ENCODE measurements at places on chromosomes 1 and 21.

DNA sequence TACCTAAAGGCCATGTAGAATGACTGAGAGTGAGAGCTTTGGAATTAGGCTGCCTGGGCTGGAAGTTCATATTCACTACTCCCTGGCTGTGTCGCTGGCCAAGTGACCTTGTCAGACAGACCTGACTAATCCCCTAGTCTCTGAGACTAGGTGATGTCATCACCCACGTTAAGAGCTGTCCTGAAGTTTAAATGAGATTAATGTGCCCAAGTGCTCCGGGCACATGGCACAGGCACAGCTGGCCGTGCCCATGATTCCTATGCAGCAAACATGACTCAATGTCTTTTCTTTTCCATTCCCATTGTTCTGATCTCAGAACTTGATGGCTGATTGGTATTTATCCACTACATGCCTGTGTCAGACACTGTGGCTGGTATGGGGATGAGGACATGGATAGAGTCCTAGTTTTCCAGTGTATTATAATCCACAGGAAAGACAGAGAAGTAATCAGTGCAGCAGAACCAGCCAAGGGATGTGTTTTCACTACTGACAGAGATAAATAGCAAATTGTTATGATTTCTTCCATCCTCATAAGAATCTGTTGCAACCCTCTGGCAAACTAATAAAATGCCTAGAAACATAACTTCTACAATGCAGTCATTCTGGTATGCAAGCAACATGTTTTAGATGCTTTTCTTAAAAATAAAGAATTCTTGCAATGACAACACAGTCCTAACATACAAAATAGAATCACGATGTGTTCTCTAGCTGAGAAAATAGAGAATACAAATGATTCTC is 180.9 kb downstream of the PCP4 start:
- DNase-seq = no peak

DNA sequence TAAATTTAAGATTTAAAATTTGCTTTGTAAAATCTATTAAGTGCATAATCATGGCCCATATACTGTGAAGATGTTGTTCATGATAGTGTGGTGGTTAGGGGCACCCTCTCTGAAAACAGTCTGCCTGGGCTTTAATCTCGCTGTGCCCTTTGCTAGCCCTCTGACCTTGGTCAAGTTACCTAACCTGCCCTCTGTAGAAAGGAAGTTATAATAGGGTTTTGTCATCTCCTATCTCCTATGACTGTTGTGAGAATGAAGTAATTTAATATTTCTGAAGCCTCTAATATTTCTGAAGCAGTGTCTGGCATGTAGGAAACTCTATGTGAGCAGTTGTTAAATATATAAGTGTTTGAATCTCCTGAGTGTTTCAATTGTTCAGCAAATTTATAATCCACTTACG is 116.6 kb upstream of the IVNS1ABP start:
- DNase-seq = no peak

- DNase-seq = no peak
Observed at GRCh38 chr1:1760345-1760650, 18.0 kb downstream of the NADK start.

DNA sequence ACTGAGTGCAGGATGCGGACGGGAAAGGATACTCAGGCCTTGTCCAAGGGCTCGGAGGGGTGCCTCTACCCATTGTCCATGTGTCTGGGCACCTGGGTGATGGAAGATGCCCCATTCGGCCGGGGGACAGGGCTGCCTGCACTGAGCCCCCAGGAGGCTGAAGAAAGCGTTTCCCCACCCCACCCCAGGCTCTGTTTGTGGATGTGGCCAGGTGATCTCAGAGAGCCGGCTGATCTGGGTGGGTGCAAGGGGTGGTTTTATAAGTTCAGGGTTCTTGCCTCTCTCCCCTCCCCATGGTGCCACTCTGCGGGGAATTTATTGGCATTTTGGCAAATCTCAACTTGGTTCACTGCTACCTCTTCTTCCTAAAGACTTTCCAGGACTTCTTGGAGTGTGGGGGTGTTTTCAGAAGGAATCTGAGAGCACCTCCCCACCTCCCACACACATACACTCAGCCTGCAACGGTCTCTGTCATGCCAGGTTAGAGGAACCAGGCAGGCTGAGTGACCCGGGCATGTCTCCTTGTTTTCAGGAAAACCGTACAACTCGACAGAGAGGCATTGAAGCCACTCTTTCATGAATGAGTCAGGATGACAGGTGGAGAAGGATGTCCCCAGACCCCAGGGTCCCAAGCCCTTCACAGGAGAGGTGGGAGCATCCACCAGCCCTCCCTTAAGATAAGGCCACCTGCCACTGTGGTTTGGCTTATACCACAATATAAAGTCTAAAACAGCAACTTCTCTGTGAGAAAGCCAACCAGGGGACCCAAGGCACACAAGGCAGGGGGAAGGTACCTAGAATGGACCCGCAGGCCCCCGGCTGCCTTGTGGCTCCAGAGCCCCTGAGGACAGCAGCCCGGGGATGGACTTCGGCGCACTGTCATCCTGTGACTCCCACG is 174.9 kb downstream of the ETS2 start:
- DNase-seq = no peak

DNA sequence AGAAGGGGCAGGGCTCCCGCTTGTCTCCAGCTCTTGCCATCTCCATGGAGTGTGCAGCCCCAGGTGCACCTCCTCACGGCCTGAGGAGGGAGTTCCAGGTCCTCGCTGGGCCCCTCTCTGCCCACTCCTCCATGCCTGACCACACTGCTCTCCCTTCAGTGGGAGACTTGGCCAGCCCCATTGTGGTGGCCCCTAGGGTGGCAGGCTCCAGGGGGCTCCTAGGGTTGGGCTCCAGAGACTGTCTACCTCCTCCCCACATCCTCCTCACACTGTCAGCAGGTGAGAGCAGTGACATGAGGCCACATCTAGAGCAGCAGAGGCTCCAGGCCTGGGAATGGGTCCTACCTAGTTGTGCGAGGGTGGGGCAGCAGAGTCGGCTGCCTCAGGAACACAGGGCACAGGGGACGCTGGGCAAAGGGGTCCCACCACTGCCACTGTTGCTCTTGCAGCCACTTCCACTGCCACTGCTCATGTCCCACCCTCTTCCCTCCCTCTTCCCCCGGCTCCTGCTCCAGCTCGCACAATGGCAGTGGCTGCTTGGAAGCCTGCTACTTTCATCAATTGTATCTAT is 514.8 kb downstream of the MRPL39 start:
- DNase-seq = no peak

DNA sequence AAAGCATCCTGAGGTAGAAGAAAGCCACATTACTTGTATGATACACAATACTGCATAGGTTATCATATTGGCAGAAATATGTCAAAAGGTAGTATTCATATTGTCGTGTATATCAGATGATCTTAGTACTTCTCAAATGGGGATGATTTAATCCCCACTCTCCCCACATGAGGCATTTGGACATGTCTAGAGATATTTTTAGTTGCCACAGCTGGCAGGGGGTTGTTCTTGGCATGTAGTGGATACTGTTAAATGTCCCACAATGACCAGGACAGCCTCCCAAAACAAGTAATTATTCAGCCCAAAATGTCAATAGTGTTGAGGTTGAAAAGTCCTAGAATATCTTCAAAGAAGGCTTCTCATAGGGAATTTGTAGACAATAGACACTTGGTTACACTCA is 162.8 kb downstream of the NEGR1 start:
- no peak for DNase-seq

DNA sequence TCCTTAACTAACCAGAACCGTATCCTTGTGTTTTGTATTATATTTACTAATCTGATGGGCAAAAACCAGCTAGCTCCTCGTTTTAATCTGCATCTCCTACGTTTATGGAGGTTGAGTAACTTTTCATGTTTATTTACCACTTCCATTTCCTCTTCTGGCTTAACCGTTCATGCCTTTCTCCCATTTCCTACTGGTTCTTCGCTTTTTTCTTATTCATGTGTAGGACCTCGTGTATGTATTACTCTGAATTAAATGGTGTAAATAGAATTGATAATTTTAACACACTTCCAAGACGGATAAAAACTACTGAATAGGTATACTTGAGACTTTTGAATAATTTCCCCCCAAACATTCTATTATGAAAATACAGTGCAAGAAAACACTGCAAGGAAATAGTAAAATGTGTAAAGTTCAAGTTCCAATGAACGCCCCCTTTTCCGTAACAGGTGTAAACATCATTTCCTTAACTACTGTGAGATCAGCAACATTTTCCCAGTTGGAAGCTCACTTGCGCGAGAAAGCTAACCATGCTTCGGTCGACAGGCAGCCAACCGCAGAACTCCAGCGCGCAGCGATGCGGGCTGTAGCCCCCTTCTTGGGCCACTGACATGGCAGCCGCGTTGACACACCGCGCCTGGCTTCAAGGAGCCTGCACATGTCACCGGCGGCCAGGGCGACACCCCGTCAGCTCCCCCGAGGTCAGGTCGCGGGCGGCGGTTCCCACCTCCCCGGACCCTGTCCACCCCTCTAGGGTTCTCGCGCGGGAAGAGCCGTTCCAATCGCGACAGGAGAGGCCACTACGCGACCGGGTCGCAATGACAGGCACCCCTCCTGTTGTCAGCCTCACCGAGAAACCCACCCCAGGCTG is 816 bp downstream of the EDEM3 start:
- no peak for DNase-seq

- DNase-seq = peak; percentile 98
Observed at GRCh38 chr1:243287652-243288051, 31.8 kb downstream of the SDCCAG8 start.

DNA sequence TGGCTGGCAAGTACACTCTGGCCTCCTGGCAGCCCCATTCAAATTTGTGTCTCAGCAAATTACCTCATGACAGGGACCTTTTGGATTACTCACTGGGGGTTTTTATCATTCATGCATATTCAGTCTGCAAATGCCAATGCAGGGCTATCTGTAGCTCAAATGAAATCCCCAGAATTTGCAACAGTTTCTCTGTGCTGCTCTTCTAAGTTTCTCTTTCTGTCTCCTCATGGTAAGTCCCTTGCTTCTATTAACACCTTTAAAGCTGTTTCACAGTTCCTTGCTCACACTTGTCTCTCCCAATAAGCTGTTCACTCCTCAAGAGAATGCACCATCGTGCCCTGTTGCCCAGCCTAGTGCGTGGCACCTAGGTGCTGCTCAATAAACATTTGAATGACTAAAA is 3.3 kb upstream of the FAM78B start:
- DNase-seq = no peak

DNA sequence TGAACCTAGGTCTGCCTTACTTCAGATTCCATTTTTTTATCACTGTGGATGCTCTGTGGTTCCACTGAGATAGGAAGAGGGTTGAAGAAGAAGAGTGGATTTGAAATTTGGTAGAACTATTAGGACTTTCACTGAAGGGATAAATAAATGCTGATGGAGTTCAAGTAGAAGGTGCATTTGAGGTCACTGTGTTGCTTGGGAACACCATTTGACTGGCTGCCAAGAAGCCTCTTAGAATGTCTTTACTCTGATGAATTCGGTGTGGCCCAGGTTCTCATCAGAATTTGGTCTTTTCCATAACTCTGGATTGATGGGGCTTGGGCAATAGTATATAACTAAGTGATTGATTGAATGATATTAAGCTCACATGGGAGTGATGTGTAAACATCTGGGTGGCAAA is 11.9 kb downstream of the XPR1 start:
- no peak for DNase-seq

DNA sequence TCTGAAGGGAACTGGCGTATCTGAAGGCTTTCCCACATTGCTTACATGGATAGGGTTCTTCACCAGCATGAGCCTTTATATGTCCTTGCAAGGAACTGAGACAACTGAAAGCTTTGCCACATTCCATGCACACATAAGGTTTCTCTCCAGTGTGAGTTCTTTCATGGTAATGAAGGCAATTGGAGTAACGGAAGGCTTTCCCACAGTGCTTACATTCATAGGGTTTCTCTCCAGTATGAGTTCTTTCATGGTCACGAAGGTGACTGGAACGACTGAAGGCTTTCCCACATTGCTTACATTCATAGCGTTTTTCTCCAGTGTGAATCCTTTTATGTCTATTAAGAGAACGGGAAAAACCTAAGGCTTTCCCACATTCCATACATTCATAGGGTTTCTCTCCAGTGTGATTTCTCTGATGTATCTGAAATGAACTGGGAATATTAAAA is 15.0 kb downstream of the ZNF124 start:
- DNase-seq = no peak

GRCh38 chr1:155077758-155078445 is 735 bp upstream of the EFNA3 start:
- no peak for DNase-seq

GRCh38 chr1:55720261-55720660 is 505.1 kb upstream of the USP24 start:
- no peak for DNase-seq

- DNase-seq = no peak
Observed at GRCh38 chr1:189315035-189315901, 1162.4 kb downstream of the BRINP3 start.

DNA sequence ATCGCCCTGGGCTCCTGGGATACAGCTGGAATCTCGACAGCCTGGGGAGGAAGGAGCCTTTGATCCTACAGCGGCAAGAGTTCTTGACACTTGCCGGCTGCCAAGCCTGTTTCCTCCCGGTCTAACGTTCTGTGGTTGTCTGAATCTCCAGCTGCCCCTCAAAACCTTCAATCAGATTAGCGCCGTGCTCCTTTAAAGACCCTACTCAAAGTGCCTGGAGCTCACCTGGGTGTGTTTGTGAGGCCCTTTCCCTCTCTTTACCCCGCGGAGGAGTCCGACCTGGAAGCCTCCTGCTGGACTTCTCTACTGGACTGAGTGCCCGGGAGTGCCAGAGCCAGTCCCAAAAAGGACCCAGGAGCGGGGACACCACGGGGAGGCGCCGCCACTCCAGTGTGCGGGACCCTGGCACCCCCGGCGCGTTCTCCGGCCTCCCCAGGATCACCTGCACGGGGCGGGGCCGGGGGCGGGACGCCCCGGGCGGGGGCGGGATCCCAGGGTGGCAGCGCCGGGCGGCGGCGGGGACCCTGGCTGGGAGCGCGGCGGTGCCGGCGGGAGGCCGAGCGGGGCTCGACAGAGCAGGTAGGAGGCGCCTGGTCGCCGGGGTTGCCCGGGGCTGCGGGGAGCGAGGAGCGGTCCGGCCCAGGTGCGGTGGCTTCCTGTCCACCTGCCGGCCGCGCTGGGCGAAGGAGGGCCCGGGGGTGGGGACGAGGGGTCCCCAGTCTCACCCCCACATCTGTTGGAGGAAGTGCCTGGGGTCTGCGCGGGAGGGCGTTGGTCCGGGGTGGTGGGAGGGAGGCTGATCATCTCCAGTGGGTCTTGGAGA is at the start of gene NCMAP:
NCMAP (plus strand) TSS at position 497 of the 823 bp plus-strand sequence. CDS start 39,344 bp downstream, outside the sequence.
- no peak for DNase-seq
